ENCODE measurements at places on chromosomes 2 and 18.

DNA sequence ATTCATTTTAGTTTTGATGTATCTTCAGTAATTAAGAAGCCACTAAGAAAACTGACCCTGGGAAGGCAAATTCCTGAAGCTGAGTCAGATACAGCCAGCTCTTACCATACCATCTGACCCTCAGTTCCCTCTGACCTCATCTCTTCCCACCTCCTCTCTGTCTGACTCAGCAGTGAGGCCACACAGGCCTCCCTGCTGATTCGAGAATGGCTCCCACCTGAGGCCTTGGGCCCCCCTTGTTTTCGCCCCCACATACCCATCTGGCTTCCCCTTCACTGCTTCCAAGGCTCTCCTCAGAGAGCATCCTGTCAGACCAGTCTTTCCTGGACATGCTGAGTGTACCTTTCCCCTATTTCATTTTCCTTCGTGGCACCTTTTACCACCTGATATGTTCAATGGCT lies 71.0 kb upstream of the CYP1B1 start:
- DNase-seq: no peak

DNA sequence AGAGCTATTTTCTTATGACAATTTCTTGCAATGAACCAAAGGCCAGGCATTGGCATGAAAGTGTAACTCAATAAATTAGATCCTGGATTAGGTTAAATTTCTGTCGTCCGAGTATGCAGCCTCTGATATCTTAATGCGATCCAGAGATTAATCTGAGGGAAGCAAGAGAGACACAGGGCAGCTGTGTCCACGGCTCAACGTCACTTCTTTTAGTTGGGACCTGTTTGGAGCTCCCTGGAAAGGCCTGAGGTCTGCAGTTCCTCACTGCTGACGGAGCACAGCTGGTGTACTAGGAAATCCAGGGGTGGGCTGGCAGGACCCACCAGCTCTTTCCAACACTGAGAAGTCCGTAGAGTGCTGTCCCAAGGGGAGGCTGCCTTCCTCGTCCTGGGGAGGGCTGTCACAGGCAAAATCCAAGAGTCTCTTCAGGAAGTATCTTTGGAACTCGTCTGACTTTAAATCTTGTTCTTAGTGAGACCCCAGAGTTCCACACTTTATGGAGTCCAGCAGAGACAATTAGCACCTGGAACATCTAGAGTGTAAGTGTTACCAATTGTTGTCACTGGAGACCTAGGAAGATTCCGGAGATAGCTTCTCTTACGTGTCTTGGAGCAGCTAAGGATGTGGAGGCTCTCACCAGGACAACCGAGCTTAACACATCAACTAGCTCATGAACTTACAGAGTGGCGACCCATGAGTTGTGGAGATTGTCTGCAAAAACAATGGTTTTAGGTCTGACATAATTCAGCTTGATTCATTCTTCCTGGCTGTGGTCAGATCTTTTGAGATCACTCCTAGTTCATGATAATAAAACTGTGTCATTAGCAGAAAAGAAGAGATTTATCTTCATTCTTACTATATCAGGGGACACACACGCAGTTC lies 173.7 kb downstream of the ACKR3 start:
- DNase-seq: no peak

DNA sequence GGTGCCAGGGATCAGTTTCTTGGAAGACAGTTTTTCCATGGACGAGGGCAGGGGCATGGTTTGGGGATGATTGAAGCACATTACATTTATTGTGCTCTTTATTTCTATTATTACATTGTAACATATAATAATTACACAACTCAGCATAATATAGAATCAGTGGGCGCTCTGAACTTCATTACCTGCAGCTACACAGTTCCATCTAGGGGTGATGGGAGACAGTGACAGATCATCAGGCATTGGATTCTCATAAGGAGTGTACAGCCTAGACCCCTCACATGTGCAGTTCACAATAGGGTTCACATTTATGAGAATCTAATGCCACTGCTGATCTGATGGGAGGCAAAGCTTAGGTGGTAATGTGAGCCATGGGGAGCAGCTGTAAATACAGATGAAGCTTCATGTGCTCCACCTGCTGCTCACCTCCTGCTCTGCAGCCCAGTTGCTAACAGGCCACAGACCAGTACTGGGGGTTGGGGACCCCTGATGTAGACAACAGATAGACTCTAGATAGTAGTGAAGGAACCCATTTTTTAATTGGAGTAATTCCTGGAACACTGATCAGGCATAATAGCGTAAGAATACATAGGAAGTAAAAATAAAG lies 41.5 kb upstream of the MC4R start:
- DNase-seq: no peak

- no peak for DNase-seq
These were observed 681.0 kb upstream of the ID2 start for GRCh38 chr2:8000870-8001269.

DNA sequence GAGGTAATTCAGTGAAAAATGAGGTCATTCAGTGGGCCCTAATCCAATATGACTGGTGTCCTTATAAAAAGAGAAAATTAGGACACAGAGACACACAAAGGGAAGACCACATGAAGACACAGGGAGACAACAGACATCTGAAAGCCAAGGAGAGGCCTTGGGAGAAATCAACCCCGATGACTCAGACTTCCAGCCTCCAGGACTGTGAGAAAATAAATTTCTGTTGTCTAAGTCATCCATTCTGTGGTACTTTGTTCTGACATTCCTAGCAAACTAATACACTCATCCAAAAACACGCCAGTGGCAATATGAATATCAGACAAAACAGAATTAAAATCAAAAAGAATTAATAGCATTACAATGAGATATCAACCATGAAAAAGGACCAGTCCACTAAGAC lies 303.7 kb downstream of the SS18 start:
- no peak for DNase-seq

GRCh38 chr2:37614061-37614738 lies 57.2 kb downstream of the CDC42EP3 start:
- no peak for DNase-seq

- DNase-seq: no peak
These were observed 19.1 kb downstream of the REG1A start for GRCh38 chr2:79139423-79139822.

DNA sequence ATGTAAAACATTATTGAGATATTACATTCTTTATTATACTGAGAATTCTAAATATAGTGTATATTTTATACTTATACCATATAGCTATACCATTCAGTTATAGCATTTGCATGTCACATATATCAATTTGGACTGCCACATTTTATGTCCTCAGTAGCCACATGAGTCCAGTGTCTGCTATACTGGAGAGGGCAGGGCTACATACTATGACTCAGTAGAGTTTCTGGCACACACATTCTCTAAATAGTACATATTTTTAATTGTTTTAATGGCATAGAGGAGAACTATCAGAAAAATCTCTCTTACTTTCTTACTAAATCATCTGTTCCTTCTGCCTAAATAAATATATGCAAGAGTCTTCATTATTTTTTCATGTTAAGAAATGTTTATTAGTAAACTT lies 55.4 kb upstream of the COL5A2 start:
- no peak for DNase-seq

DNA sequence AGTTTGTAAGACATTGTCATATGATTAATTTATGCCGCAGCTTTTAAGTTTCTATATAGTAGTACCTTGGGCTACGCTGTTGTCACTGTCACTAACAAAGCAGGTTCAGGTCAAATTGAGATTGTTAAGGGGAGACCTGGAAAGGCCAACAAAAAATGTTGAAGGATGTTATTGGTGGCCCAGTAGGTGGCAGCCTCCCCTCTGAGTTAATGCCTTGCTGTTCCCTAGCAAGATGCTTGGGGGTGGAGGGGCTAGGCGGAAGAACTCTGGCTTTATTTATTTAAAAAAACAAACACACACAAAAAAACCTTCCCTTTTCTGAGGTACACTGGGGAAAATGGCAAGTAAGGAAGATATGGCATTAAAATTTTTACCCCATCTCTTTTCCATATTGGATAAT lies 128.3 kb upstream of the ATP5MC3 start:
- DNase-seq: no peak

- DNase-seq: no peak
These were observed 174.2 kb upstream of the RBMS1 start for GRCh38 chr2:160667811-160668210.

GRCh38 chr18:44916429-44917207 lies 235.9 kb downstream of the SETBP1 start:
- no peak for DNase-seq

DNA sequence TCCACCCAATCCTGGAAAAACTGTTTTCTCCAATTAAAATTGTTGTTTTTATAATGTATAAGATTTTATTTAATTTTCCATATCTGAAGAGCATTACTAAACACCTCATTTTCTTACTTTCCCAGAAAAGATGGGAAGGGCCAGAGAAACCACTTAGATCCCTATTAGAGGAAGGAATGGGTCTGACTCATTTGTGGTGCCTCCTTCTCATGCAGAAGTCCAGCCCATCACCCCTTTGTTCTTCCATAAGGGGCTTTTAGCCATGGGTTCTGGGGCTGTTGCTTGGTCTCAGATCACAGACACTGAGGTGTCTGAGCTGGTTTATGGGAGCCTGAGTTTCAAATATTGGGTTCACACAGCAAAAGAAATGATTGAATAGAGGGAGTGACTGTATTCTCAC lies 152.2 kb downstream of the ESCO1 start:
- no peak for DNase-seq

DNA sequence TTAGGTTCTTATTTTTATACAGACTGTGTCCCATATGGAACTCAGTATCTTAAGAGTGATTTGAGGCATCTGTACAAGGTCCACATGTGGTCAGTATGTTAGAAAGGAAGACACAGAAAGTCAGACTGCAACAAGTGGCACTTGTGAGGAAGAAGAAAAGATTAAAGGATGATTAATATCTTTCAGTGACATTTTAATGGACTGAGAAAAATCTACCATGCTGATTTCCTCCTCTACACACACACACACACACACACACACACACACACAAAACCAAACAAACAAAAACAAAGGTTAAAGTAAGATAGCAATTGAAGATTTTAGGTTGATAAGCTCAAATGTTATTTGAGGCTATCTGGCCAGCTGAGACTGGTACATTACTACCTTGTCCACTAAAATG lies 94.5 kb upstream of the CHRNA1 start:
- no peak for DNase-seq

DNA sequence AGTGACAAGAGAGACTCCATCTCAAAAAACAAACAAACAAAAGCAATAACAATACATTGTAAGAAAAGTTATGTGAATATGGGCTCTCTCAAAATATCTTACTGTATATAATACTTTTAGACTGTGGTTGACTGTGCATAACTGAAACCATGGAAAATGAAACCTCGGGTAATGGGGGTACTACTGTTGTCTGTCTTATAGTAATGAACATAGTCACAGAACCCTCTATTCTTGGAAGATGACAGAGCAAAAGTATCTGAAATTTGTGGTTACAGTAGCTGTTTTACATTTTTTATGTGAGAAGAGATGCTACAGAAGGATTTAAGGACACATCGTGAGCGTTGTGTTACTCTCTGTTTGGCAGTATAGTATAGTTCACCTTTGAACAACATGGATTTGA lies 60.5 kb downstream of the MAP4K4 start:
- DNase-seq: no peak

- no peak for DNase-seq
These were observed 105.5 kb downstream of the ZEB2 start for GRCh38 chr2:144414324-144414845.

GRCh38 chr2:47016172-47016913 lies 100.7 kb upstream of the MCFD2 start:
- no peak for DNase-seq

GRCh38 chr18:56389190-56389589 lies 249.2 kb downstream of the TXNL1 start:
- no peak for DNase-seq

GRCh38 chr2:36797324-36798070 lies 101.0 kb downstream of the VIT start:
- no peak for DNase-seq

- no peak for DNase-seq
These were observed 329.7 kb upstream of the MEIS1 start for GRCh38 chr2:66105066-66105753.

- DNase-seq: peak; percentile 98
These were observed at the start of gene WDR43 for GRCh38 chr2:28894470-28895188. TSS of gene WDR43 (plus strand) at chr2:28894667. CDS start at chr2:28894699, 32 bp downstream.

GRCh38 chr2:151228847-151229512 lies 32.7 kb downstream of the RBM43 start:
- no peak for DNase-seq

DNA sequence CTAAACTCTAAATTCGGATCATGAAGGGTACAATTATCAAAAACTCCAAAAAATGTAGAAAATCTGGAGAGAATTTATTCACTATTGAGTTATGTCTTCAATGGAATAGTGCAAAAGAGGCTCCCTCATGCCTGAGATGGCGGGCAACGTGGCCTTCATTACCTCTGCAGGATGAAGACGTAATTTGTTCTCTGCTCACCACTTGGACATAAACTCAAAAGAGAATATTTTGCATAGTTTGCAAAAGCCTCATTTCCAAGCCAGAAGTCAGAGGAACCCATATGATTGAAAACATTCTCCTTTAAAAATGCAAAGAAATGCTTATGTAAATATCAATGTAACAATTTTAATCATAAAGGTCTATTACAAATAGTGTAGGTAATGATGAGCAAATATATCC lies 58.7 kb downstream of the SLC25A12 start:
- DNase-seq: no peak

DNA sequence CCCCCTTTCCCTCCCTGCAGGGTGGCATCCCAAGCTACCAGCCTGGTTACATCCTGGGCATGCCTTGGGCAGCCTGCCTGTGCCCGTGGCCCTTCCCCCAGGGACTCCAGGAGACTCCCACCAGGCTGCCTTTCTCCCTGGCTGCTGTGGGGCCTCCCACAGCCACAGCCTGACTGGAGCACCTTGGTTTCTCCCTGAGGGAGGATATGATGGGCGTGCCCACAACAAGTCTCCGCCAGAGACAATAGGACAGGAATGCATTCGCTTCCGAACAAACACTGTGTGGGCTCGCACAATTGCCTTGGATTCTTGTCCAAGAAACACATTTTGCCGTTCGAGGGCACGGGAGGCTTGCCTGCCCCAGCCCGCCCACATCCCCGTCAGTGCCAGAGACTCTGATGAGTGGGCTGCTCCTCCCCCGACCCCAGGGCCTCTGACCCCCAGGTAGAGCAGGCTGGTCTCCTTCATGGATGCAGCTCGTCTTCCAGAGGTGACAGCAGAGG lies 102.1 kb downstream of the SMAD7 start:
- no peak for DNase-seq

DNA sequence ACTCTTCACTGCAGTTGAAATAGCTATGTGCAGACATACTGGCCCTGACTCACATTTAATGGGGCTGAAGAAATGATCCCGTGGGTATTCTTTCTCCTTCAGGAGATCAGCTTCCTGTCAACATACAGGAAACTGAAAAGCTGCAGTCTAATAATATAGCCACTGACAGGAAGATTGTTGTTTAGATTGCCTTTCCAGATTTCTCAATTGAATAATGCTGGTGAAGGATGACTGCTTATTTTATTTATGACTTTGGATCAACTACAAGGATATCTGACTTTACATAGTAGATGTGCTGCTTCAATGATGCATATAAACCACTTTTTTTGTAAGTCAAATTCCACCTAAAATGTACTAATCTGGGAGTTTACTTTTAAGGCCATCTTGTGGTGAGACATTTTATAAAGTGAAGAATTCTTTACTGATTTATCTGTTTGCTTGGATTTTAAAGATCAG lies 93.4 kb upstream of the MAP4K3 start:
- DNase-seq: no peak
